Esophagus muscularis mucosa (tissue), 4 donors: ENCODE measurements at places on chromosomes 4 and X. TPM values are rescaled to one million over a fixed set of nuclear protein-coding genes. Genes with fewer than 3 reads are reported as not detected.

SOX3 gene
- total RNA-seq, result not detected

HTN1 gene
- not detected for total RNA-seq

TEX13D gene
- total RNA-seq, result 0.66 TPM

GSX2 gene
- not detected for total RNA-seq

FAM149A gene
- 32.0 TPM for total RNA-seq

TLR6 gene
- total RNA-seq, result 1.1 TPM

FGFR3 gene
- total RNA-seq, result 2.0 TPM

SPANXA2 gene
- not detected for total RNA-seq

SLC49A3 gene
- 9.4 TPM for total RNA-seq

SULT1E1 gene
- not detected for total RNA-seq

TCEAL3 gene
- 218 TPM for total RNA-seq

DNA sequence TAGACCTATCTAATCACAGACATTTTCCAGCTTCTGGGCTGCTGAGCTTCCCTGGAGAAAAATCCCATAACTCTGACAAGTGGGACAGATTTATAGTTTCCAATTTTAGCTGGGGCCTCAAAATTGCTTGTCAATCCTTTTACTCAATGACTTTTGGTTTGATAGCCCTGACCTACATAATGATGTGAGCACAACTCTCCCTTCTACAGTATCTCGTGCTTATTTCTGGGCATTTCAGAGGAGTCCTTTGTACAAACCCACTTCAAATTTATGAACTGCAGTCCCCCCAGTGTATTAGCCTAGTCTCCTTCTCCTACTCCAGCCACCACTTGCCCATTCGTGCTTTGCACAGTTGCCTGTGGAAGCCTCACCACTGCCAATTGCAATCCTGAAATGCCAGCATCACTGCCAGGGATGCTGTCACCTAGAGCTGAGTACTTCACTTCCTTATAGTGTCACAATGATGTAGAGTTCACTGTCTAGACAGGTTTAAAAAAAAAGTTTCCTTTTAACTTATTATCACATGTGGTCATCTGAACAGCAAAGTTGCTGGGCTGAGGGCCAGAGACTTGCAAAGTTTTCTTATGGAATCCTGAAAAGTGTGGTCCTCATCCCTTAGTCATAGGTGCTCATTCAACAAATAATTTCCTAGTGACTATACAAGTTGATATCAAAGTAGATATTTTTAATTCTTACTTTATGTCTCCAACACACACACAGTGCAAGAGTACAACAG is 21.2 kb downstream of the TRAM1L1 start:
- no peaks in the 10 kb centered on the region for H3K4me1 ChIP-seq
- no peak for DNase-seq
- no peak overlapping the region for H3K27ac ChIP-seq
- H3K36me3 ChIP-seq, result no peaks in the 10 kb centered on the region
- H3K27me3 ChIP-seq, result no peaks in the 10 kb centered on the region

DNA sequence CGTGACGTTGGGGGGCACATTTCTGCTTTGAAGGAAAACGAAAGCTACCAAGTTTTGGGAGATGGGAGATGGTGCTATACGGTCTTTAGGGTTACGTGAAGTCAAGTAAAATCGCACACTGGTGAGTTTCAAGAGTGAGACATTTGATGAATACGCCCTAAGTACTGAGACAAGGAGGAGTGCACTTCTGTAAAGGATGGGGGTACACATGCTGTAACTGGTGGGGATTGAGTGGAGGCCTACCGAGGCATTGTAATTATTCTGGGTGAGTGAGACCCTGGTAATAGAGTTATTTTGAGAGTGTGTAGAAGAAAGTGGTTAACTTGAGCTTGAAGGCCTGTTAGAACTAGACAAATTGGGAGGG is 536 bp downstream of the SH3BGRL start:
- no peaks in the 10 kb centered on the region for H3K27me3 ChIP-seq
- DNase-seq, result no peak
- H3K36me3 ChIP-seq, result no peaks in the 10 kb centered on the region
- H3K4me1 ChIP-seq, result no peaks in the 10 kb centered on the region
- peak overlapping the region; percentile 83 for H3K27ac ChIP-seq

- no peak overlapping the region for H3K4me3 ChIP-seq
- DNase-seq, result peak; percentile 81
- no peaks in the 10 kb centered on the region for H3K4me1 ChIP-seq
- H3K27me3 ChIP-seq, result no peaks in the 10 kb centered on the region
- no peak overlapping the region for H3K27ac ChIP-seq
Measured at GRCh38 chr4:54254116-54254914, 25.2 kb downstream of the PDGFRA start.

DNA sequence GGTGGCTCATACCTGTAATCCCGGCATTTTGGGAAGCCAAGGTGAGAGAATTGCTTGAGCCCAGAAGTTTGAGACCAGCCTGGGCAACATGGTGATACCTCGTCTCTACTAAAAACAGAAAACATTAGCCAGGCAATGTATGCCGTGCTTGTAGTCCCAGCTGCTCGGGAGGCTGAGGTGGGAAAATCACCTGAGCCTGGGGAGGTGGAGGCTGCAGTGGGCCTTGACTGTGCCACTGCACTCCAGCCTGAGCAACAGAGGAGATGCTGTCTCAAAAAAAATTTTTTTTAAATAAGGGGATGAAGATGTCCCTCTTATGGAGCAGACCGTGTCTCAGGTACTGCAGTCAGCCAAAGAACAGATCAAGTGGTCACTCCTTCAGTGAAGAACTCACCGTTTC is 13.5 kb downstream of the CTAG1B start:
- DNase-seq, result no peak
- no peak overlapping the region for H3K27ac ChIP-seq
- no peak overlapping the region for H3K4me3 ChIP-seq
- no peaks in the 10 kb centered on the region for H3K4me1 ChIP-seq
- no peaks in the 10 kb centered on the region for H3K27me3 ChIP-seq

DNA sequence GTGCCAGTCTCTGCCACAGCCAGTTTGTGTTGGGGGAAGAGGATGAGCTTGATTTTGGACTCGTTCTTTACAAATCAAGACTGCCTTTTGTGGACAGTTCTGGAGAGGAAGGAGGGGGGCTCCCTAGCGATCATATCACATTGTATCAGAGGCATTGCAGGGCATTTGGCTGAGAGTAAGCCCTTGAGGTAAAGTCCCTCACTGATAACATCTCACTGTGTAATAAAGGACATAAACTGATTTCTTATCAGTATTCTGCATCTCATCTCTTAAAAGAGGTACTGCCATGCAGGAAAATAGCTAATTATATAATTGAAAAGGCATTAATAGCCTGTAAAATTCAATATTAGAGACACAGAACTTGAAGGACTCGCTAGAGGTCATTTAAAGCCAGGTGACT is 6.1 kb upstream of the IGFBP7 start:
- H3K27me3 ChIP-seq, result no peaks in the 10 kb centered on the region
- H3K27ac ChIP-seq, result no peak overlapping the region
- no peak for DNase-seq
- H3K36me3 ChIP-seq, result no peaks in the 10 kb centered on the region
- no peak overlapping the region for H3K4me3 ChIP-seq

GRCh38 chr4:57094832-57095223 is 15.4 kb downstream of the IGFBP7 start:
- peak overlapping the region; percentile 60 for H3K27ac ChIP-seq
- DNase-seq, result no peak
- no peaks in the 10 kb centered on the region for H3K36me3 ChIP-seq
- H3K4me3 ChIP-seq, result no peak overlapping the region
- H3K4me1 ChIP-seq, result peaks cover 90% of the 10 kb centered on the region
- H3K27me3 ChIP-seq, result no peaks in the 10 kb centered on the region

DNA sequence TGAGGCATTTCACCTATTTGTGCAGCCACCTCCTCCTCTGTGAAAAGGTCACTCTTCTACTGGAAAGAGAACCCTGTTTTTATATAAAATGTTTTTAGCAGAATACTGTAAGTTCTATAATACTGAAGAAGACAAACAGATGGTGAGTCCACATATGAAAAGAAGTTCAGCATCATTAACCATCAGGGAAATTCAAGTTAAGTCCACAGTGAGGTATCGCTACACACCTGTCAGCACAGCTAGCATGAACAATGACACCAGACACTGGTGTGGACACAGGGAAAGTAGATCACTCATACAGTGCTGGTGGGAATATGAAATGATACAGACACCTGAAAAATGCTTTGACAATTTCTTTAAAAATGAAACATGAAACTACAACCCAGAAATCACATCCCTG is 133.0 kb downstream of the MAD2L1 start:
- no peak for DNase-seq
- no peaks in the 10 kb centered on the region for H3K36me3 ChIP-seq
- H3K4me1 ChIP-seq, result no peaks in the 10 kb centered on the region
- no peak overlapping the region for H3K4me3 ChIP-seq

DNA sequence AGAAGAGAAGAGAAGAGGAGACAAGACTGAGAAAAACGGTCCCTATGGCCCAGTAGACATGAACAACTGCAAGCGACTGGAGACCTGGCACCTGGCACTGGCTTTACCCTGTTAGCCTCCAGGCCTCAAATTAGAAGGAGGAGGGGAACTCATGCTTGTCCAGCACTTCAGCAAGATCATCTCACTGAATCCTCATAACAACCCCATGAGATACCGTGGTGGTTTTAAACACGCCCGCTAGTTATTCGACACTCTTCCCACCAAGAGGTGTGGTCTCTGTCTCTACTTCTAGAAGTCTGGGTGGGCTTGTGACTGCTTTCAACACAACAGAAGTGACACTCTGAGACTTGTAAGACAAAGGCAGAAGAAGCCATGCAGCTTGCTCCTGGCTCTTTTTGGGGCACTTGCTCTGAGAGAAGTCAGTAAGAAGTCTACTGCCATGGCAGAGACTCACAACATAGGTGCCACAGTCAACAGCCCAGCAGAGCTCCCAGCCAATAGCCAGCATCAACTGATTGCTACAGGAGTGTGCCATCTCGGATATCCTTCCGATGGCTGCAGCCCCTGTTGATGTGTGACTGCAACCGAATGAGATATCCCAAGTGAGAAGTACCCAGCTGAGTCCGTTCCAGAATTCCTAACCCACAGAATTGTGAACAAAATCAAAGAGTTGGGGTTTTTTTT is 34.0 kb upstream of the BCOR start:
- H3K36me3 ChIP-seq, result no peaks in the 10 kb centered on the region
- no peak overlapping the region for H3K4me3 ChIP-seq
- peaks cover 10% of the 10 kb centered on the region for H3K4me1 ChIP-seq
- DNase-seq, result no peak

DNA sequence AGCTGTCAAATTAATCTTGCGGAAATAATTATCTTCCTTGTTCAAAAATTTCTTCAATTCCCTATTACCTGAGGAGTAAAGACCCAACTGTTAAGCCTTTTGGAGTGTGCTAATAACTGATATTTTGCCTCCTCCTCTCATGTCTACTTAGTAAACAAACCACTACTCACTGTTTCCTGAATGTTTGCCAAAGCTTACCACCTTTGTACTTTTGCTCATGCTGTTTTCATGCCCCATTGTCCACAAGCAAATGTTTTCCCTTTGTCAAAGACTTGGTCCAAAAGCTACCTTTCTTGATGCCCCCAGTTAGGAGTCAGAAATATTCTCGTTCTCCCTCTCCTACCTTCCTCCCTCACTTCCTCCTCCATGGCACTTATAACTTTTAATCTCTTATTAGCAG is 226.1 kb downstream of the ENOX2 start:
- H3K4me1 ChIP-seq, result no peaks in the 10 kb centered on the region
- no peaks in the 10 kb centered on the region for H3K27me3 ChIP-seq
- H3K27ac ChIP-seq, result no peak overlapping the region
- no peak overlapping the region for H3K4me3 ChIP-seq
- no peak for DNase-seq
- H3K36me3 ChIP-seq, result peaks cover 4% of the 10 kb centered on the region

DNA sequence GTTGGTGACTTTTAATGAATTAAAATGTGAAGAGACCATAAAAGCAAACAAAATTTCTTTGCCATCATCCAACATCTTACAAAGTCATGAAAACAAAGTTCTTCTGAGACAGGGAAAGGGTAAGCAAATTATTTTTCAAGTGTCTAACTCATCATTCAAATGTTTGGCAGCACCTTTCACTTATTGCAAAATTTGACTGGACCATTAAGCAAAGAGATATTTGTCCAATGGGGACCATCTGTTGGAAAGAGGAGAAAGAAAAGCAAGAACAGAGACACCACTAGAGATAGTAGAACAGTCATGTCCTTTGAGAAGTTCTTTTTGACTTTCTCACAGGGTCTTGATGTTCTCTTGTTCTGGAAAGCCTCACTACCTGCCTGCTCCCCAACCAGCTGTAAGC is 330.1 kb downstream of the PAPSS1 start:
- no peak overlapping the region for H3K27ac ChIP-seq
- H3K36me3 ChIP-seq, result no peaks in the 10 kb centered on the region
- no peaks in the 10 kb centered on the region for H3K4me1 ChIP-seq
- H3K27me3 ChIP-seq, result no peaks in the 10 kb centered on the region
- no peak overlapping the region for H3K4me3 ChIP-seq

GRCh38 chr4:136749989-136750388 is 782.3 kb downstream of the PCDH18 start:
- H3K27ac ChIP-seq, result no peak overlapping the region
- no peak for DNase-seq
- H3K4me1 ChIP-seq, result no peaks in the 10 kb centered on the region
- H3K4me3 ChIP-seq, result no peak overlapping the region

DNA sequence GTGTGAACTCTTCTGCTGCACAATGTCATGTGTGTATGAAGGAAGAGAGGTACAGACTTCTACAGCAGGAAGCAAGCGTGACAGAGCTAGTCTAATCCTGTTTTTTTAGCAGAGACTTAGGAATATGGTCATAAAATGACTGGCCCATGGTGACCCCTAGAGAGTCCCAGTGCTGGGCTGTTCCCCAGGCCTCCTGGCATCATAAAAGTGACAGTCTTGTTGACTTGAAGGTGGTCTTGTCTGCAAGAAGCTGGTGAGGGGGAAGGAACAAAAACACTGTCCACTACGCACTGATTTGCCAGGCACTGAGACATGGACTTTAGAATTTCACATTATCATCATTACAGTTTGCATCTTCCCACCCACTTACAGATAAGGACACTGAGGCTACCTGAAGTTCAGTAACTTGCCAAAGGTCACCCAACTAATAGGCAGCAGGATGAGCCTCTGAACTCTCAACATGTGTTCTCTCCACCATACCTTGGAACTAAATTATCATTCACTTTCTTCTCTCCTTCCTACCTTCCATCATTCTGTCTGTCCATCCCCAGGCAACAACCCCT is 63.0 kb downstream of the HADH start:
- no peaks in the 10 kb centered on the region for H3K36me3 ChIP-seq
- DNase-seq, result no peak
- H3K4me1 ChIP-seq, result peaks cover 10% of the 10 kb centered on the region
- no peak overlapping the region for H3K4me3 ChIP-seq
- H3K27me3 ChIP-seq, result no peaks in the 10 kb centered on the region

GRCh38 chr4:40573593-40574311 is 55.9 kb downstream of the RBM47 start:
- no peak overlapping the region for H3K27ac ChIP-seq
- H3K36me3 ChIP-seq, result no peaks in the 10 kb centered on the region
- H3K27me3 ChIP-seq, result no peaks in the 10 kb centered on the region
- no peak overlapping the region for H3K4me3 ChIP-seq

DNA sequence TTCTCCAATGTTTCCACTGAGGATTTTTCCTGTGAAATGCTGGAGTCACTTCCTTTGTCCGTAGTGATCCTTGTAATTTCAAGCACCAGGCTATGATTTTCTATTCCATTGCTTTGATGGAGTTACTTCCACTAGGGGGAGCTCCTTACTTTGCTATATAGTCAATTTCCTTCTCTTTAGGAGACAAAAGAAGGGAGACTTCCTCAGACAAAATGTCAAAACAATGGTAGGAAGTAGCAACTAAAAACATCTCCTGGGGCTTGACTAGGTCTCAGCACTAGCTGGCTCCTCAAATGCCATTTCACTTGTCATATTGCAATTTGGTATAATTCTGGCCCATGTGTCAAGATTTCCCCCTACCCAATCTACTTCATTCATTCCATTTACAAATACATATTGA is 24.1 kb downstream of the ZCCHC12 start:
- no peak overlapping the region for H3K4me3 ChIP-seq
- H3K27me3 ChIP-seq, result no peaks in the 10 kb centered on the region
- H3K27ac ChIP-seq, result no peak overlapping the region
- DNase-seq, result no peak
- H3K4me1 ChIP-seq, result no peaks in the 10 kb centered on the region
- H3K36me3 ChIP-seq, result no peaks in the 10 kb centered on the region
